NCI-H446 (cell line): ENCODE measurements at places on chromosomes 2 and 18.

GRCh38 chr2:26337298-26337697 is 8.6 kb upstream of the SELENOI start:
- no peak for DNase-seq

DNA sequence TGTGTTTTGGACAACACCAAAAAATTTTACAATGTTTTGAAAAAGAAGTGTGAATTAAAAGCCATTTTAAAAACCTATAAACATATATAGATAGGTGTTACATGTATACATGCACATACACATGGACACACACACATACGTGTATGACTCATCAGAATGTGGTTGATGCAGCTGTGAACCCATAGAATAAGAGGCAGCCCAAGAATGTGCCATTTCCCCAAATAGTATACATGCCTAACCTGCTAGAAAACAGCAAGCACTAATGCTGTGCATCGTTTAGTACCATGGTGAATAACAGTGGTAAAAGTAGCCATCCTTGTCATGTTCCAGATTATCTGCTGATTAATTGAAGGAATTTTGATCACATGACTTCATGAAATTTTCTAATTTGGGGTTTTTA is 149.0 kb downstream of the DSEL start:
- no peak for DNase-seq

- DNase-seq = no peak
These were observed 229.0 kb upstream of the HS6ST1 start for GRCh38 chr2:128547667-128548066.

DNA sequence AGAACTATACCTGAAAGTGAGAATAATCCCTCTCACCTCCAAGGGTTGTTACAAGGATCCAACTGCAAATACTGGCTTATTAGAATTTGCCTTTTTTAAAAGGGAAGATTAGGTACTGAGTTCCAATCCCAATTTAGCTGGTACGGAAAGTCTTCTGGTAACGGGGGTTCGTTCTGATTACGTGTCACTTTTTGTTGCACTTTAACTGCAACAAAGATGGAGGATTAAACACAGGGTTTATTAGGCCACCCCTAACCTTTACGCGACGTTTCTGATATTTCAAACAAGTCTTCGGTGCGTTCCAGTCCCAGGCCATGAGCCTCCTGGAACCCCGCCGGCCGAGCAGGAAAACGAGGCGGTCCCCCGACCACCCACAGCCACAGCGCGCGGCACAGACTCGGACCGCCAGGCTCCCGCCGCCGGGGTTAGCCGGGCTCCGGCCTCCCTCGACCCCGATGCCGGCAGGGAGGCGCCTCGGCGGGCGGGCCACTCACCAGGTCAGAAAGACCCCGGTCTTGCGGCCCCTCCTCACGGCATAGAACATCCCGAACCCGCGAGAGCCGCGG is 411 bp downstream of the RNASEH1 start:
- no peak for DNase-seq

- DNase-seq = no peak
These were observed 371.6 kb upstream of the CHST9 start for GRCh38 chr18:27556741-27557140.

GRCh38 chr2:219433666-219434467 is 776 bp upstream of the SPEG start:
- DNase-seq = peak; percentile 15

- DNase-seq = no peak
These were observed 363 bp upstream of the RFTN2 start for GRCh38 chr2:197675711-197676188.

- DNase-seq = no peak
These were observed 41.9 kb downstream of the CDC42EP3 start for GRCh38 chr2:37629529-37629928.

DNA sequence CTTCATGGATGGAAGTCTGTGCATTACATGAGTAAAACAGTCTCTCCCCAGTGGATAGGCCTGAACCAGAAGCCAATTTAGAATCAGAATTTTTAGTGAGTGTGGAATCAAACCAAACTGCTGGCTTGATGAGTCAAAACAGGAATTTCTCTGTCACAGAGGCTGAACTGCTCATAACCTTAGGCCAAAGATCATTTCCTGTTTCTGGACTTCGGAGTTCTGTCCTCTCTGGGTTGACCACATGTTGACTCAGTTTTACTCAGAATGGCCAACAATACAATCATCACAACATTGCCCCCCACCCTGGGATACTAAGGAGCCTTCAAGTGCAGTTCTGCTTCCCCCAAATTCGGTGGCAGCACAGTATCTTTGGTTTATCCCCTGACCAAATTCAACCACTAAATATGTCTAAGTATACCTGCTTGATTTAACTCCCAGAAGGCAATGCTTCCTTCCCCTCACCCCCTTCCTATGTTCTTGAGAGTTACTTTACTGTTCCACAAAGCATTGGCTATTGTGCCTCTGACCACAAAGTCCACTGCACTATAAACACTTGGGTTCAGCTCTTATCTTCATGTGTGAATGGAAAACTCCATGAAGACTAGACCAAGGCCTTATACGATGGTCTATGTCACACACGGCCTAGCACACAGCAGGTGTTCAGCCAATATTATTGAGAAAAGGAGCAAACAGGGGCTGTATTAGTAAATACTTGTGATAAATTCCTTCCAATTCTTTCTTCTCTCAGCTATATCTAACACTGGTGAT is 67.8 kb downstream of the NXPH2 start:
- DNase-seq = no peak

DNA sequence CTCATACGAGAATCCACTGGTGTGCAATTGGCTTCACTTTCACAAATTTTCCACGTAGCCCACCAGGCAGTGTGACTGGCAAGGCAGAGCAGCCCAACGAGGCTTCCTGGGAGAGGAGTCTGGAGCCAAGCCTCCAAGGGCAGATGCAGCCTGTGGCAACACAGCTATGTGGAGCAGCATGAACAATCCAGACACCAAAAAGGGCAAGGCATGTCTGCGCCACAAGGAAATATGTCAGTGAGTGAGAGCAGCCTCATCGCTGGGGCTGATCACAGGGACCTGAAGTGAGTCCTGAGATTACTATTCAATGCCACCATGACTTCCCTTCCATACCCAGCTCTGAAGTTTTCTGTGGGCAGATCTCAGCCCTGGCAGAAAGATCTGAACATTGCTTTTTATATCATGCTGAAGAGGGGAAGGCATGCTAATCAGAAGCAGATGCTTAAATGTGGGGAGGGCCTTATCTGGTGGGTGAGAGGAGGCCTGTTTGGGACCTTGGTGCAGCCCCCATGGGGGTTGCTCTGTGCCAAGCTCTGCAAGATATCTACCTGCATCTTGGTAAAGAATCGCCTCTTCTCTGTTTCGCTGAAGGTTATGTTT is 40.0 kb upstream of the PUM2 start:
- DNase-seq = no peak

- DNase-seq = no peak
These were observed 847.9 kb upstream of the CHAC2 start for GRCh38 chr2:52919673-52920072.

DNA sequence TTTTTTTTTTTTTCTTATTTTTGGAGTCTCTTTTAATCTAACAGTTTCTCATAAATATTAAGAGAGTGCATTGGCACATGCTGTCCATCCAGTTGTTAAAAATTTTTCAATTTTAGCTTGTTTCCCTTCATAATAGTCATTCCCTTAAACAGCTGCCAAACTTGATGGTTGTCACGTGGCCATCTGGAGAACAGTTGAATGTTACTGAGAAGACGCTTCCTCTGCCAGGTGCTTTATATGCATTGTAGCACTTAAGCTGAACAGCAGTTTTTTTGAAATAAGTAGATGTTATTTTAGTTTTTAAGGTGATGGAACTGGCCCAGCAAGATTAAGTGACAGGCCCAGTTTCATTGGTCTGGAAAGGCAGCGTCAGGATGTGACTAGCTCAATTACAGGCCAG is 3.3 kb downstream of the SMARCAL1 start:
- DNase-seq = no peak

GRCh38 chr18:2148823-2149222 is 422.5 kb downstream of the METTL4 start:
- DNase-seq = no peak

DNA sequence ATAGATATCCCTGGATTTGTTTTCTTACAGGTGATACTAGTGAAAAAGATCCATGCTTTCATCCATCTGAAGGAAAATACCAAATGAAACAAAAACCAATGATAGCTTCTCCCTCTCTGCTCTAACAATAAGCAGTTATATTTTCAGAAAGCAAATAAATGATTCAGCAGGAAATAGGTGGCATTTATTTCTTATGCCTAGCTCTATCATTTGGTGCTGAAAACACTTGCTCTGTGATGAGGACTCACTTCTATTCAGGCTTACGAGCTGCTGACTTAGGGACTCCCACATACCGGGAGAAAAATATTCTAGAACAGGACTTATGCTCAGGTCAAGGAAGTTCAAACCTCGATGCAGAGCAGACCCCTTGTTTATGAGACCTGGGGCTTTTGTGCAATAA is 142.6 kb downstream of the SETBP1 start:
- no peak for DNase-seq

DNA sequence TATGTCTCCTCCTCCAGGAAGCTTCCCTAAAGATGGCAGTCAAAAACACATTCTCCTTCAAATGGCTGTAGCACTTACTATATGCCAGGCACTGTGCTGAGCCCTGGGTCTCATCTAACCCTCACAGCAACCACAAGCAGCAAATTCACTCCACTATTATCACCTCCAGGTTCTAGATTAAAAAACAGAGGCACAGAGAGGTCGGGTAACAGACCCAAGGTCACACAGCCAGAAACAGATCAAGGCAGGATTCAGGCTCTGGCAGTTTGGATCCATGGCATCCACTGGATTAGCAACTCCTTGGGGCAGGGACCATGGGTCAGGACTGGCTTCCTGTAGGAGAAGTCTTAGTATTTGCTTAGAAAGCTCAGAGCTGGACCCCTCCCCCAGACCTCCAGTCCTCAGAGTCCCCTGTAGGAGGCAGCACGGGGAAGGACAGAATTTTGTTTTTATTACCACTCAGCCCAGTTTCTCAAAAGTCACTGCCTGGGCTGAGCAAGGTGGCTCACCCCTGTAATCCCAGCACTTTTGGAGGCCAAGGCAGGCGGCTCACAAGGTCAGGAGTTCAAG is 34.4 kb downstream of the ZFP36L2 start:
- no peak for DNase-seq

DNA sequence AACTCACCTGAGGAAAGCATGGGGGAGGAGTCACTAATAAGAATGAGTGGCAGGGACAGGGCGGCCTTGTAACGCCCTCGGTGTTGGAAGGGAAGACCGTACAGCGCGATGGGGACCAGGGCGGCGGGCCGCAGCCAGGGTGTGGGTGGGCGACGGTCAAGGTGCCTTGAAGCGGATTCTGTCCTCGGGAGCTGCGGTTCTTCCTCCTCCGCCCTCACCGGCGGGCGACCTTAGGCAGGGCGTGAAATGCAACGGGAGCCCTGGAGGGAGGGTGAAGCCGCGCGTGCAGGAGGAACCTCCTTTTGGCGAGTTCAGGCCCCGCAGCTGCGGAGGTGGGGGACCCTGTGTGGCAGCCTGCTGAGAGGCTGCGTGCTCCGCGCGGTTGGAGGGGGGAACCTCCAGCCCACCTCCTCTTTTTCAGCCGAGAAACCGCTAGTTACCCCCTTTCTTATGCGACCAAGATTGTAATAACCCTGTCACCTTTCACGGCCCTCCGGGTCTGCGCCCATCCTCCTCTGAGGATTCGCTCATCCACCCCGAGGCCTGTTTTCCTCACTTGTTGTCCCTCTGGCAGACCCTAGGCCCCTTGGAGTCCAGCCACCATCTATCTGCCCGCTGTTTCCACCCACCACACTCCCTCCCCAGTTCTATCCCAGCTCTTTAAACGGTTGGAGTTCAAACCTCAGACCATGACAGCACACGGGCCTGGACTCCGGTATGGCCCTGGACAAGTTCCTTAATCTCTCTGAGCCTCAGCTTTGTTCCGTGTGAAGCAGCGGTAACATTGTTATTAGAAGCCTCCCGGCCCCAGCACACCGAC is 823 bp upstream of the RNU2-63P start:
- DNase-seq = no peak

GRCh38 chr2:103161456-103162289 is 399.8 kb downstream of the TMEM182 start:
- peak; percentile 49 for DNase-seq

DNA sequence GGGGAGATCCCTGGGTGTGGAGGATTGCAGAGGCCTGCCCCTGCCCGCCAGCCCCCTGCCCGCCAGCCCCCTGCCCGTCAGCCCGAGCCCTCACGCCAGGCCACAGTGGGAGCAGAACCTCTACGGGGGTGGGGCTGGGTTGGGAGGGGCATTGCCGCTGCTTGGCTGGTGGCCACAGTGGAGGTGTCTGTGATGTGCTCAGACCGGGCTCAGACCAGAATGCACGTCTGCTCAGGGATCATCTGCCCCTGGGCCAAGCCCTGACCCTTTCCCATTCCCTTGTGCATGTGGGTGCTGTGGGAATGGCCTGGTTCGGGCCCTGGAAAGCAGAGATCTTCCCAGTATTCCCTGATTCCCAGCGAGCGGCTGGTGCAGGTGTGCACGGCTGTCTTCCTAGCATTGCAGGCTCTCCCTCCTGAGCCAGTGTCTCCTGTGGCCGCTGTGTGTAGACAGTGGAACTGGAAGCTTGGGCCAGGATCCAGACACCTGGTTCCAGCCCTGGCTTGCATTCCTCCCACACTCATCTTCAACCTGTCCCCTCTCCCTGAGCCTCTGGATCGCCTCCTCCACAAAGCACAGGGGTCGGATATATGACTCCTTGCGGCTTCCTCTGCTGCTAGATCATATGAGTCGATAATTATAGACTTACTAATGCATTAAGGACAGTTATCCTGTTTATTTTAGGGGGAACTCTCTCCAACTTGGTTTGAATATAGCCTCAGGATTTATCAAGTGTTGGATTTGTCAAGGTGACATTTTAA is 161.6 kb downstream of the LDLRAD4 start:
- no peak for DNase-seq

DNA sequence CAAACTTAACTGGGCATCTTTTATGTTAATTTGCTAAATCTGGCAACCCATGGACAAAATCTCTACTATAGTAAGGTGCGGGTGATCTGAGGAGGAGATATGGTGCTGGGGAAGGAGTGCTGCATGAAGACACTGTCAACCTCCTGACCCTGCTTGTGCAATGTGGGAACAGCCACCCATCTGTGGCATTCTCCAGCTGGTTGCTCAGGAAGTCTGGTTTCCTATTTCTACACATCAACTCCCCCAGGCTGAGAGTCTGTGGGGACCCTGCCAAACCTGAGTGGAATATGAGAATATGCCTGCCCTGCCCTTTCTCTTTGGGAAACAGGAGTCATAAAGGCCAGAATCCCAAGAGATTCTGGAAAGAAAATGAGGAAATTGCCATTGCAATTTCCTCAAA is 60.1 kb upstream of the PAX3 start:
- no peak for DNase-seq

- DNase-seq = peak; percentile 15
These were observed 180.5 kb downstream of the VWC2L start for GRCh38 chr2:214591366-214591765.

GRCh38 chr18:12369211-12369610 is 7.8 kb downstream of the AFG3L2 start:
- no peak for DNase-seq

- DNase-seq = peak; percentile 54
These were observed 32.8 kb upstream of the SLC14A1 start for GRCh38 chr18:45690975-45691815.

DNA sequence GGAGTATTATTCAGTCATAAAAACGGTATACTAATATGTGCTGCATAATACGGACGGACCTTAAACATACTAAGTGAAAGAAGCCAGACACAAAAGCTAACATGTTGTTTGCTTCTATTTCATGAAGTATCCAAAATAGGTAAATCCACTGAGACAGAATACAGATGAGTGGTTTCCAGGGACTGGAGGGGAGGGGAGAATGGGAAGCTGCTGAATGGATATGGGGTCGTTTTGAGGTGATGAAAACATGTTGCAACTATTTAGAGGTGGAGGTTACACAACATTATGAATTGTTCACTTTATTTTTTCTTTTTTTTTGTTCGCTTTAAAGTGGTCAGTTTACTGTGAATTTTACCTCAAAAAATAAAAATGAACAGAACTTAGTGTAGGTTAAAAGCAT is 52.9 kb downstream of the RAB10 start:
- no peak for DNase-seq
